ENCODE measurements at places on chromosomes 1 and 21.
A peak's percentile ranks its signal among the peaks of the same experiment; 100 is the strongest.

DNA sequence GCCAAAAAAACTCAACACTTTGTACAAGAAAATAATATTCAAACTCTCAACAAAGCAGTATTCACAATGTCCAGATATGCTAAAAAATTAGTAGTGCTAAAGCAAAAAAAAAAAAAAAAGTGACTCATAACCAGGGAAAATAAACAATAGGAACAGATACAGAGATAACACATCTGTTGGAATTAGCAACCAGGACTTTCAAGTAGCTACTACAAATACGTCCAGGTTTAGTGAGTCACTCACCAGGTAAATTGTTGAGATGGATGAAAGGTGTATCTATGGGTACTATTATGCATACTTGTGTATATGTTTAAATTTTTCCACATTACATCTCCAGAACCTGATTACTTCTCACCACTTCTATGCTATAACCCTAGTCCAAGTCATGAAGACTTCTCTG is 144.8 kb upstream of the SLC35F3 start:
- DNase-seq: no peak

- no peak for DNase-seq
Measured at GRCh38 chr1:207009945-207010344, 22.6 kb downstream of the C1orf116 start.

DNA sequence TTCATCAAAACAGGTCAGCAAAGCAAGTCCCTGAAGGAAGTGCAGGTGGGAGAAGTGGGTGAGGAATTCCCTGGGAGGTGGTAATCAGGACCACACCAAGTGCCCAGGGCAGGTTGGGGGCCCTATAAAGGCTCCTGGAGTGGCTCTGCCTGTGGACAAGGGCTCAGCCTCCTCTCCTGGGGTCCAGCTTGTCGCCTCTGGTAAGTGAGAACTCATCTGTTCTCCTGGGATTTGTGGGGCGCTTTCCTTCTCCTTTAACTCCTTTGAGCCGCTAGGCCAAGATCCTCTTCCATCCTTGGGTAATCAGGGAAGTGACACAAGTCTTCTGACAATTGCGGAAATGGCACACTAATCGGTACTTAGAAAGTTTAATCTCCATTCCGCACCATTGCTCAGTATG is at the start of gene SPRR4:
Gene SPRR4, plus strand, starts transcription at position 154 of the 400 bp plus-strand sequence. CDS start 1,243 bp downstream, outside the sequence.
- DNase-seq: no peak

DNA sequence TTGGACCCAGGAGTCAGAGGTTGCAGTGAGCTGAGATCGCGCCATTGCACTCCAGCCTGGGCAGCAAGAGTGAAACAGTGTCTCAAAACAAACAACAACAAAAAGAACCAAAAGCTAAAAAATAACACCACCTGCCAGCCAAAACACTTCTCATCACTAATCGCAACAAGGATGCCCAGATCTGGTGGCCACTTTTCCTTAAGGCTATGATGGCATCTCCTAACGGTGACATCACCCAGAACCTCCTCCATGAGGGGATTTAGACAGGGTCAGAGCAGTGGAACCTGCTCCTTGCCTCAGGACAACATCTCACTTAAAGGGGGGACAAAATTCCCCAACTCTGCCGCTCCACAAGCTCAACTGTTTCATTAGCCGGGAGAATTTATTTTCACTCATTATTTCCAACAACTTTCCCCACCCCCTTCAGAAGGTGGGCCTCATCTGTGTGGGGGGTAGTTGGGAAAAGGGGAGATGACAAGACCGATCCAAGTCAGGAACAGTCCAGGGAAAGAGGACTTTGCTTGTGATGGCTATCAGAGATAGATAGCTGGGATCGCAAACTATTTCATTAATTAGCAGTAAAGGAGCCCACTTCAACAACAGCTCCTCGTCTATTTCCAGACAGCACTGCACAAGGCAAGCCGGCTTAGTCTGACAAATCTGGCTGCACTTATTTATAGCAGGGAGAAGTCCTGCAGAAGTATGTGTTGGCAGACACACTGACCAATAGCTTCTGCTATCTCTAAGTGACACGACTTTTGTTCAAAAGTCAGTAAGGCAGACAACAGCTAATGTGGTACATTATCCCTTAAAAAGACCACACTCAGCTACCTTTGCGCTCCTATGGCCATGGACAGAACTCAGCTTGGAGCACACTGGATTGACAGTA is 2.6 kb downstream of the PABPC4 start:
- DNase-seq: no peak

- DNase-seq: no peak
Measured at GRCh38 chr1:31199949-31200348, 39.7 kb downstream of the NKAIN1 start.

DNA sequence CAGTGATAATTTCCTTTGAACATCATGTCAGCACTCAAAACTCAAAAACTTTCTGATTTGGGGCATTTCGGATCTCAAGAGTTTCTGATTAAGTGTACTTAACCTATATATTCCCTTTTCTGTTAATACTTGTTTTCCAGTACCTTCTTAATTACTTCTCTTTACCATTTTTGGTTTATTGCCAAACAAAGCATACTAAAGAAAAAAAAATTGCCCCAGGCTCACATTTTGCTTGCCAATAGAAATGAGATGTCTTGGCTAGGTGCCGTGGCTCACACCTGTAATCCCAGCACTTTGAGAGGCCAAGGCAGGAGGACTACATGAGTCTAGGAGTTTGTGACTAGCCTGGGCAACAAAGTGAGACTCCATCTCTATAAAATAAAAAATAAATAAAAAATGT is 4.8 kb downstream of the PSMD4 start:
- no peak for DNase-seq

- no peak for DNase-seq
Measured at GRCh38 chr1:230392920-230393521, 33.1 kb downstream of the PGBD5 start.

GRCh38 chr1:10146391-10146790 is 64.0 kb upstream of the KIF1B start:
- DNase-seq: no peak

DNA sequence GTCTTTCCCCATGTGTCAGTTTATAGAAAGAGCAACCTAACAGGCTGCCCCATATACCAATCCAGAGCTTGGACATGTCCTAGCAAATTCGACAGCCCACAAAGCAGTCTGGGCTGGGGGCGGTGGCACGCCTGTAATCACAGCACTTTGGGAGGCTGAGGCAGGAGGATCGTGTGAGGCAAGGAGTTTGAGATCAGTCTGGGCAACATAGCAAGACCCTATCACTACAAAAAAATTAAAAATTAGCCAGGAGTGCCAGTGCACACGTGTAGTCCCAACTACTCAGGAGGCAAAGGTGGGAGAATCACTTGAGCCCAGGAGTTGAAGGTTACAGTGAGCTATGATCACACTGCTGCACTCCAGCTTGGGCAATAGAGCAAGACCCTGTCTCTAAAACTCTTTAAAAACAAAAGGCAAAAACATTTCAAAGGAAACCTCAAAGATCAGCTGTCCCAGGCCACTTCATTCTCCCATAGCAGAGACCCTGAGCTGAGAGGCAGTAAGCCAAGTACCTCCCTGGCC is 54.4 kb downstream of the SETD4 start:
- DNase-seq: no peak

DNA sequence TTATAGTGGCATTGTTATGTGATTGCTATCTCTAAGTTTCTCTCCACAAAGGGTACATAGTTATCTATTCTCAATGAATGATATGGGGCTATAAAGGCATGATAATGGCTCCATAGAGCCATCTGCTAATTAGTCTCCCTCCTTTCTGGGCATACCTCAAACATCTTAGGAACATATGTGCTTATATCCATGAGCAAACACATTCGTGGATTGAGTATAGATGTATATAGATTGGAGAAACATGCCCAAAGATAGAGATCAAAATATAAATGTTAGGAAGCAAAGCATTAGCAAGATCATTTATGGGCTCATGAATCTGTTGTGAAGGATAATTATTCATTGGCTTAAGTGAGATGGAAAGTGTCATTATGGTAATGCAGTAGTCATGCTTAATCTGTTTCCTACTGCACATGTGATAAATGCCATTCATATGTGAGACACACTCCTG is 155.8 kb upstream of the UBE2U start:
- DNase-seq: no peak

GRCh38 chr21:39012326-39013230 is 170.7 kb downstream of the PSMG1 start:
- no peak for DNase-seq

GRCh38 chr1:53037159-53037558 is 24.9 kb upstream of the PODN start:
- DNase-seq: no peak

DNA sequence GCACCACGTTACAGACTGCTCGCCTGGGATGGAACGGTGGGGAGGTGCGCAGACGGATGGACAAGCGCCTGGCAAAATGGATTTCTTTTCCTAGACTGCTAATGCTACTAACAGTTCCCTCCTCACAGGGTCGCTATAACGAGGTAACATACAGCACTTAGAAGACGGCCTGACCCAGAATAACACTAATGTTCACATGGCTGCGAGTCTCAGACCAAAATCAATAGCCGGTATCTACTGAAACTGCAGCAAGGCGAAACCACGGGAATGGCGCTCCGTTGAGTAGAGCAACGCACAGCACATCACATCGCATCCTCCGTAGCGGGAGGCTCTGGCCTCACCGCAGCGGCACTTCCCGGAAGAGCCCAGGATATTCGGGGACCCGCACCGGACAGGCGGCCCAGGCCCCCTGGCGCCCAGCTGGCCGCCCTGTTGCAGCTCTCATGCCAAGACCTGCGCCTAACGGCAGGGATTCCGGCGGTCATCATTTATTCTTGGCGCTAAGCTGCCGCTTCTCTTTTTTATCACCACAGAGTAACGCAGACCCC is 46.6 kb downstream of the VPS26C start:
- peak; percentile 56 for DNase-seq

GRCh38 chr1:162214202-162214601 is 144.7 kb downstream of the NOS1AP start:
- no peak for DNase-seq

GRCh38 chr1:237146241-237146640 is 104.3 kb downstream of the RYR2 start:
- no peak for DNase-seq

DNA sequence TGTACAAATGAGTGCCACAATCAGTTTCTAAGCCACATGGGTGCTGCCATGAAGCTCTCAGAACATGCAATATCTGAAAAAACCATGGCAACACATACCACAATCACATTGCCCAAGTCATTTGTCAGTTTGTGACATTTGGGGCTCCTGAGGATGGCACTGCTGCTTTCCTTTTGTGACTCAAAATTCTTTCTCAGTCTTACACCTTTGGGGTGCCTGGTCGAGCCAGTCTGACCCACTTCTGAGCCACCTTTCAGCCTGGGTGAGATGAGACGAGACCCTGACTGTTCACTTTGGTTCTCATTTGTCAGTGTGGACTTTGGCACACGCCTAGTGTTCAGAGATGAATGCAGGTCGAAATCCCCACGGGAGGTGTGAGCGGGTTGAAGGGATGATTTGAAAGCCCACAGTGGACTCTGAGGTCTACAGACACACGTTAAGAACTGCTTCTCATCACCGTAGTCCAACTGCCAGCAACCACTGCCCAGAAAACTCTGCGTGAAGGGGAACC is 8.0 kb downstream of the BATF3 start:
- DNase-seq: no peak

- DNase-seq: no peak
Measured at GRCh38 chr1:218401998-218402785, 57.1 kb downstream of the TGFB2 start.

DNA sequence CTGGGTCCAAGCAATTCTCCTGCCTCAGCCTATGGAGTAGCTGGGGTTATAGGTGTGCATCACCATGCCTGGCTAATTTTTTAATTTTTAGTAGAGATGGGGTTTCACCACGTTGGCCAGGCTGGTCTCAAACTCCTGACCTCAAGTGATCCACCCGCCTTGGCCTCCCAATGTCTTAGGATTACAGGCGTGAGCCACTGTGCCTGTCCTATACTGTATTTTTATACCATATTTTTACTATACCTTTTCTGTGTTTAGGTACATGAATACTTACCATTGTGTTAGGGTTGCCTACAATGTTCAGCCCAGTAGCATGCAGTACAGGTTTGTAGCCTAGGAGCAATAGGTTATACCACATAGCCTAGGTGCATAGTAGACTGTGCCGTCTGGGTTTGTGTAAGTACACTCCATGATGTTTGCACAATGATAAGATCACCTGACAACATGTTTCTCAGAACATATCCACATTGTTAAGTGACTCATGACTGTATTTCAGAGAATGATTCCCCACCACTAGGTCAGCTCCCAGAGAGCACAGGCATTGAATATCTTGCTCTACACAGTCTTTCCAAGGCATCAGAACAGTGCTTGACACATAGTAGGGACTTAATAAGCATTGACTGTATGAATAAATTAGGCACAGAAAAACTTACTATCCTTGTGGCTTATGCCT is 6.0 kb upstream of the CITED4 start:
- no peak for DNase-seq

DNA sequence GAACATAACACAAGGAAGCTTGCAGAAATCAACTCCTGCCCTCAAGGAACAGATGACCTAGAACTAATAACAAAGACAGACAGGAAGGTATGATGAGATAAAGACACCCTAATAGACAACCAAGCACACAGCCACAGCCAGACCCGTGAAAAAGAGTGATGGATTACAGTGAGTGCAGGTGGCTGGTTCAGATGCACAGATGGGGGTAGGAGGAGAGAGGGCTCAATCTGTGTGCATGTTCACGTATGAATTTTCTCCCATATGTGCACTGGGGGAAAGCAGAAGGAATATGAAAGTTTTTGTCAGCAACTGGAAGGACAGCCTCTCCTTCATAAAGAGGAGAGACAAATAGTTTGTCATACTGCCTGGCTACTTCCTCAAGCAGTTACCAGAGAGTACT is 367.1 kb downstream of the PBX1 start:
- no peak for DNase-seq

DNA sequence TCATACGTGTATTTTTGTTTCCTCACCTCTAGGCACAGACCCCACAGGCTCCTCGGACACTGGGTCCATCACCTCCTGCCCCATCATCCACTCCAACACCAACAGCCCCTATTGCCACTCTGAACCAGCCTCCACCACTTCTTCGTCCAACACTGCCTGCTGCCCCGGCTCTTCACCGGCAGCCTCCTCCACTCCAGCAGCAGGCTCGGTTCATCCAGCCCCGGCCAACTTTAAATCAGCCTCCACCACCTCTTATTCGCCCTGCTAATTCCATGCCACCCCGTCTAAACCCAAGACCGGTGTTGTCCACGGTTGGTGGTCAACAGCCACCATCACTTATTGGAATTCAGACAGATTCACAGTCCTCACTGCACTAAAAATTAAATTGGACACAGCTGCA is 13.2 kb upstream of the TRAF5 start:
- no peak for DNase-seq

DNA sequence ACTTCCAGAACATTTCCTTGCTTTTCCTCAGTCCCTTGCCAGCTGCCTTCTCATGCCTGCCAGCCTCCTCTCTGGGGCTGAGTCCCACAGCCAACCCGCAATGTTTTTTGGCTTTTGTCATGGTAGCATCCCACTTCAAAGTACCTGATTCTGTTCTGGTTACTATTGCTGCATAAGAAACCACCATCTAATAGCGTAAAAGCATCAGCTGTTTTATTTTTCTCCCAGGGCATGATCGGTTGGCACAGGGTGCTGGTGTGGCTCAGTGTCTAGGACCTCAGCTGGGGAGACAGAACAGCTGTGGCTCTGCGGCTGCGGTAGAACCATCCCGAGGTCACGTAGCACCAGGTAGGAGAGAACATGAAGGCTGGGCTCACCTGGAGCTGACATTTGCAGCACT is 8.9 kb upstream of the PRMT2 start:
- no peak for DNase-seq
